ENCODE measurements at places on chromosomes 13 and 19.

DNA sequence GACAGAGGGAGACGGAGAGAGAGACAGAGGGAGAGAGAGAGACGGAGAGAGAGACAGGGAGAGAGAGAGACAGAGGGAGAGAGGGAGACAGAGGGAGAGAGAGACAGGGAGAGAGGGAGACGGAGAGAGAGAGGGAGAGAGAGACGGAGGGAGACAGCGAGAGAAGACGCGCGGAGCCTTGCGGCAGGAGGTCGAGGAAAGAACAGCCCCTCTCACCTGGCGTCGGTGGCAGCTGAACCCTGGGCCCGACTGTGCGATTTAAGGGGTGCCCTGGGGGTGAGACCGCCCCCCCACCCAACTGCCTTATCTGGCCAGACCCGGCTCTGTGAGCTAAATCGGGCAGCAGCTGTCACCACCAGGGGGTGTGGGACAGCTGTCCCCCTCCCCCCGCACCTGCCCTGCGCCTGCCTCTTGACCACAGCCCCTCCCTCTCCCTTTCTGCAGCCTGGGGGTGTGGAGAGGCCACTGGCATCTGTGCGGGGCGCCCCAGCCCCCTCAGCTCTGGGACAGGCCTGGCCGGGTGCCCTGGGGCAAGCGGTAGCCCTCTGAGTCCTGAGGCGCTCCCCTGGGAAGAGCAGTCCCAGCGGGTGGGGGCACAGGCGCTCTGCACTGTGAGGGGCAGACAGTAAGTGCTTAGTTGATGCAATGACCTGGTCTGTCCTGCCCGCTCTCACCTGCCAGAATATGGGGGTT lies 10.8 kb downstream of the JOSD2 start:
- no peak for DNase-seq

DNA sequence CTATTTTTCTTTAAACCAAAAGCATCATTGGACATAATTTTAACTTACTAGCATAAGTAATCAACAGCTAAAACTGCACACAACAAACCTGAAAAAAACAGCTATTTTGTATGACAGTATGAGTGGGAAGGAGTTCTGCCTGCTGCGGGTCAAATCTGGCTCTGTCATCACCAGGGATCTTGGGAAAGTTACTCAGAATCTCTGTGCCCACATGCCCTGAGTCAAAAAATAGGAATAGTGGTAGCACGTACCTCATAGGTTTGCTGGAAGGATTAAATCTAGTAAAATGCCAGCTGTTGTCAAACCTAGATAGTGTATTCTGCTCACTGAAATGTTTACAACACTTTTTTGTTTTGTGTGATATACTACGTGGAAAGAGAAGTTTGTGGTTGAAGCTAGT lies 1.1 kb downstream of the CLN5 start:
- DNase-seq, result no peak

- DNase-seq, result no peak
Observed at GRCh38 chr19:4063369-4064148, 3.1 kb downstream of the ZBTB7A start.

DNA sequence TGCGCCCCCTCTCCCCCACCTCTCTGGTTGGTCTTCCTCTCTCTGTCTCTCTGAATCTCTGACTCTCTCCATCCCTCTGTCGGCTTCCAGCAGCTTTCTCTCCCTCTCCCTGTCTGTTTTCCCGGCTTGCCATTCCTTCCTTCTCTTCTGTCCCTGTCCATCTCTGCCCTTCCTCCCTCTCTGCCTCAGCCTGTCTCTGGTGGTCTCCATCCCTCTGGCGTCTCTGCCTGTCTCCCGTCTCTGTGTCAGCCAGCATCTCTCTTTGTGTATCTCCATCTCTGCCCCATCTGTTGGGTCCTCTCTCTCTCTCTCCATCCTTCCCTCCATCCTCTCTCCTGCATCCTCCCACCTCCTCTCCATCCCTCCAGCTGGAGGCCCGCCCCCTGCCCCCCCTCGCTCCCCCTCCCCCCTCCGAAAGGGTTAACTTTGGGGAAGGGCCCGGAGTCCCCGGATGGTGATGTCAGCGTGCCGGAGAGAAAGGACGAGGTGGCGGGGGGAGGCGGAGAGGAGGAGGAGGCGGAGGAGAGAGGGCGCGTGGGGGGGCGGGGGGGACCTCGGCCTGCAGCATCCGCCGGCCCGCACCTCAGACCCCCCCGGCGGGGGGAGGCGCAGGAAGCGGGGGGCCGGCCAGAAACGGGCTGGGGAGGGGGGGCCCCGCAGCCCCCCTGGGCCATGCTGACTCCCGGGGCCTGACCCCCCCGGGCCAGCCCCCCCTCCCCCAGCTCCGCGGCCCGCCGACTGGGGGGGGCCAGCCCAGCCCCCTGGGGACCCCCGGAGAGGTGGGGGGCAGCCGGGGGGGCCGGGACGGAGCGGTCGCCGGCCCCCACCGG lies at the start of gene BRSK1:
Gene BRSK1 (plus strand): TSS at position 450 of the 830 bp plus-strand sequence. CDS start 446 bp downstream, outside the sequence.
- DNase-seq, result peak; percentile 58

- no peak for DNase-seq
Observed at GRCh38 chr13:40728595-40728994, 42.4 kb downstream of the MRPS31 start.

DNA sequence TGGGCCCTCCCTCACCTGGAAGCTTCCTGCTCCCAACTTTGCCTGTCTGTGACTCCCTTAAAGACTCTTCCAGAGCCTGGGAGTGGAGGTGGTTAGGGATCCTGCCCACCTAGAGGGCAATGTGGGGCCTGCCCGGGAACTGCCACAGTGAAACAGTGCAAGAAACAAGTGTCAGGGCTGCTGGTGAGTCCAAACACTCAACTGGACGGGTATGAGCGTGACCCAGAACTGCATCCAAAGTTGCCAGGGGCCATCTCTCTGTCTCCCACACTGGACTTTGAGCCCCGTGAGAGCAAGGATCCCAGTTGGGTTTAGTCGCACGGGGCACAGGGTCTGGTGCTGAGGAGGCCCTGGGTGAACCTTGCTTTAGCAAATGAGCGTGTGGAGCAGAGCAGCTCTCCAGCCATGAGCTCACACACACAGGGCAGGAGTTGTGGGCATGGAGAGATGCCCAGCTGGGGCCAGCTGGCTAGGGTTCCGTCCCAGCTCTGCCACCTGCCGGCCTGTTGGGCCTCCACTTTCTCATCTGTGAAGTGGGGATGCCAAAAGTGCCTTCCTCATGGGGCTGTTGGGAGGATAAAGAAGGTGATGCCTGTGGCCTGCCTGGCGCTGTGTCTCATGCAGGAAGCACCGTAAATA lies 2.8 kb upstream of the NUMBL start:
- DNase-seq, result no peak

DNA sequence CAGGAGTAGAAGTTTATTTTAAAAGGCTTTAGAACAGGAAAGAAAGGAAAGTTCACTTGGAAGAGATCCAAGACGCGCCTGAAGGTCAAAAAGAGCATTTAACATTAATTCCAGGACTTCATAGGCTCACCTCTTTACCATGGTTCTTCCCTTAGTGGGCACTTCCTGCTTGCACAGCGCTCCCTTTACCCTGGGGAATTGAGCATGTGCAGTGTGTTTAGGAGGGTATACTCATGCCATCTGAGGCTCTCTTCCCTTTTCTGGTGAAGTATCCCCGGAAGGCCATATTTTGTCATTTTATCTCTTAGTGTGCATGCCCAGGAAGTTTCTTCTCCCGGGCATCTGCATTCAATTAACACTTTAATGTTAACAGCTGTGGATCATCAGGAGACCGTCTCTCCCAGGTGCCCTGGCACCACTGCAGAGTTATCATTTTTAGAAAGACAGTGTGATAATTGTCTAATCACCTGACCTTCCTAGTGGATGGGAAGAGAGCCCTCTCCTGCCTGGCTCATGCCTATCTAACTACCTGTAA lies 66.1 kb upstream of the ABCC4 start:
- DNase-seq, result no peak

DNA sequence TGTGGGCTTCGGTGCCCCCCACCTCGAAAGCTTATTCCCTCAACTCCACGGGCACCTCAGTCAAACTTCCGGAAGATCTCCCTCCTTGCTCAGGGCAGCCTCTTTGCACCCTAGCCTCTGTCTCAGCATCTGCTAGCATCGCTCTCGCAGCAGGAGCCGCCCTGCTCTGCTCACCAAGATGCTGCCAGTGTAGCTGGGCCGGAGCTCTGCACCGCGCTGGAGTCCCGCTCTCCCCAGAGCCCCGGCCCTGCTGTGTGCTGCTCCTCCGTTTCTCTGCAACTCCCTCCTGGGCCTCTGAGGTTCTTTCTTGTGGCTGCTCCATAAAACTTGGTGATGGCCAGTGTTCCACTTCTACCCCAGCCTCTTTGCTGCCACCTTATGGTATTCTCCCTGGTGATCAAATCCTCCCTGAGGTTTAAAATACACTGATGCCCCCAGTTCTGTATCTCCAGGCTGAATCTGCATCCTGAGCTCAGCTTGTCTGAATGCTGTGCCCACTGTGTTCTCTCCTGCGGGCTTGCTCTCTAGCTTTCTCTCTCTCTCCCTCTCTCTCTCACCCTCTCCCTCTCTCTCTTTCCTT lies 198.0 kb downstream of the UQCRFS1 start:
- no peak for DNase-seq

DNA sequence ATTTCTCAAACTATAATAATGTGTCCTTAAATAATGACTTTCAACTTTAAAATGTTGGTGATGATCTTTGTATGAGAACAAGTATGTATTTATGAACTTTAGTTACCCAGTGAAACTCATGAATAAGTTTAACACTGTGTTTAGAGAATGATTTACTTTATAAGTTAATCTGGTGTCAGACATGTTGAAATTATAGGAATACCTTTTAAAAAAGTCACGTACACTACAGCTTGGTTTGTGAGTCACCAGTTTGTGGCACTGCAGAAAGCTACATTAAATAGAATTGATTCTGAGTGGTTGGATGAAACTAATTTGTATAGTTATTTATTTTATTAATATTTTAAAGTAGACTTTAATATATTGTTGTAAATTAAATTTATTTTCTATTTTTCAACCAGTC lies 1366.2 kb upstream of the PCDH20 start:
- no peak for DNase-seq

DNA sequence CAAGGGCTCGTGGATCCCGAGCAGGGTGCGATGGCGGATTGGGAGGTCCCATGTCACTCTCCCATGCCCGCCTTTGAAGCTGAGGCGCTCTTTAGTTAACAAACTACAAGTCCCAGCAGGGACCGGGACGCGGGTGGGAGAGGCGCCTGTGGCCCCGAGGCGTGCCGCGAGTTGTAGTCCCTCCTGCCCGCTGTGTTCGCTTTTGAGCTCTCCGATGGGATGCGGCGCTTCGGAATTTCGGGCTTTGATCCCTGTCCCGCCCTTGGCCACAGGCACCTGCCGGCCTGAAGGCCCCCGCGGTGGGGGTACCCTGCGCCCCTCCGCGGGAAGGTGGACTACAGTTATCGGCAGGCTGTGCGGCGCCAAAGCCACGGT lies 11.0 kb downstream of the CYTH2 start:
- DNase-seq, result peak; percentile 51

DNA sequence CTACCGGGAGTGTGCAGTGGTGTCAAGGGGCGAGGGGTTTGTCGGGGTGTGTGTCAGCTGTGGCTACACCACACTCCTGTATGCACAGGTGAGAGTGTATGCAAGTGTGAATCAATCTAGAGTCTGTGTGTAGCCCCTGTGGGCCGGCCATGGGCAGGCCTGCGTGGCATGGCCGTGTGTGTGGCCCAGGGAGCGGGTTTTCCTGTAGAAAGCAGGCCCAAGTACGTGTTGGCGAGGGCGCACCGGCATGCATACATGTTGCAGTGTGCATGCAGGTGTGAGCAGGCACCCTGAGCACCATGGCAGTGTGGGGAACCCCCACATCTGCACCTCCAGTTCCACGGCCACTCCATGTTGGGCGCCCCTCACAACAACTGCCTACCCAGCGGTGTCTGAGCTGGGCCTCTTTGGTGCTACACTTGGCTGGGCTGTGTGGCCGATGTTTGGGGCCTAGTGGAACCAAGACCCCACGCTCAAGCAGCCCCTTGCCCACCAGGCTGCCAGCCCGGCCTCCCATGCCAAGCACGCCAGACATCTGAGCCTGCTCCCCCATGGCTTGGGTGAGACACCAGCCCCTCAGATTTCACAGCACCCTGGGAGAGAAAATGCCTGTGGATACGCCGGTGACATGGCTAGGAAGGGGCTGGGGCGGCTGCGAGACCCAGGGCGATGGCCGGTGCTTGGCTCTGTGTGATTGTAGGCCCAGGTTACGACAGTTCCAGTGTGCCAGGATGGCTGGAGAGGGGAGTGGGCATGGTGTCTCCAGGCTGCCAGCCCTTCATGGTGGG lies 2.1 kb downstream of the NFIX start:
- no peak for DNase-seq

GRCh38 chr13:28540612-28541011 lies 45.7 kb upstream of the FLT1 start:
- DNase-seq, result peak; percentile 48

DNA sequence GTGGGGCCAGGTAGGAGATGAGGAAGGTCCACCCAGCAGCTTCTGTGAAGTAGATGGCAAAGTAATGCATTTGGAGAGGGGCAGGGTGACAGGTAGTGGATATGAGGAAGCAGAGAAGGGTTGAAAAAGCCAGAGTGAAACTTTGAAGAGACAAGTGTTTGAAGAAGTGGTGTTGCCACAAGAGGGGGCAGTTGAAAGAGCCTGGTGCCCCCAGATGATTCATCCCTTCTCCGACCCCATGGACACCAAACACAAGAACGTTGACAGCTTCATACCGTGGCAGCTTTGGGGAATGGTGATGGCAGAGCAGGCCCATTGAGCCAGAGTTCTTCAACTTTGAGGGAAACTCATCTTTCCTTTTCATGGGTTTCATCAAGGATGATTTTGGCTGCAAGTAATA lies 19.9 kb downstream of the IFNL3 start:
- DNase-seq, result no peak

DNA sequence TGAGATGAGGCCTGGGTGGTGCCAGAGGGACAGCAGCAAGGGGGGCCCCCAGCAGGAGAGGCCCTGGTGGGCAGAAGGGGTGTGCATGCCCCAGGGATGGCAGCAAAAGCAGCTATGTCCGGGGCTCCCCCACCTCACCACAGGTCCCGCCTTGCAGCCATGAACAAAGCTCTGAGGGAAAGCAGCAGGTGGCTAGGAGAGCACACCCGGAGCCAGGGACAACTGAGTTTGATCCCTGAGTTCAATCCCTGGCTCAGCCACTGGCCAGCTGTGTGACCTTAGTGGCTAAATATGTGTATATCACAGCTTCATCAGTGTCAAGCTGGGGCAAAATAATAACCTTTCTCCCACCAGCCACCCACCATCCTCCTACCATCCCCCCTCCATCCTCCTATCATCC lies 47.7 kb upstream of the KCTD15 start:
- no peak for DNase-seq

DNA sequence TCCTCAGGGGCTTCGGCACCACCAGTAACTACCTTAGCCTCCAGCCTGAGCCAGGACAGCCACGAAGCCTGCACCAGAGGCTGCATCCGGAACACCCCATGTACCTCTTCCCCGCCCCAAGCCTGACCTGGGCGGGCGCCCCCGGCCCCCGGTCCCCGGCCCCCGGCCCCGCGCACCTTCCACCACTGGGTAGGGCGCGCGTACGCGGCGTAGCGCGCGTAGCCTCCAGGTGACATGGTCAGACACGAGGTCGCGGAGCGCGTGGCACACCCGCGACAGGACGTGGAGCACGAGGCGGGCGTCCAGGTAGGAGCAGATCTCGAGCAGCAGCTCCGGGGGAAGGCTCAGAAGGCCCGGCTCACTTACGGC lies 450 bp downstream of the FBXW9 start:
- DNase-seq, result no peak
